ENCODE measurements at places on chromosomes 1 and 21.

DNA sequence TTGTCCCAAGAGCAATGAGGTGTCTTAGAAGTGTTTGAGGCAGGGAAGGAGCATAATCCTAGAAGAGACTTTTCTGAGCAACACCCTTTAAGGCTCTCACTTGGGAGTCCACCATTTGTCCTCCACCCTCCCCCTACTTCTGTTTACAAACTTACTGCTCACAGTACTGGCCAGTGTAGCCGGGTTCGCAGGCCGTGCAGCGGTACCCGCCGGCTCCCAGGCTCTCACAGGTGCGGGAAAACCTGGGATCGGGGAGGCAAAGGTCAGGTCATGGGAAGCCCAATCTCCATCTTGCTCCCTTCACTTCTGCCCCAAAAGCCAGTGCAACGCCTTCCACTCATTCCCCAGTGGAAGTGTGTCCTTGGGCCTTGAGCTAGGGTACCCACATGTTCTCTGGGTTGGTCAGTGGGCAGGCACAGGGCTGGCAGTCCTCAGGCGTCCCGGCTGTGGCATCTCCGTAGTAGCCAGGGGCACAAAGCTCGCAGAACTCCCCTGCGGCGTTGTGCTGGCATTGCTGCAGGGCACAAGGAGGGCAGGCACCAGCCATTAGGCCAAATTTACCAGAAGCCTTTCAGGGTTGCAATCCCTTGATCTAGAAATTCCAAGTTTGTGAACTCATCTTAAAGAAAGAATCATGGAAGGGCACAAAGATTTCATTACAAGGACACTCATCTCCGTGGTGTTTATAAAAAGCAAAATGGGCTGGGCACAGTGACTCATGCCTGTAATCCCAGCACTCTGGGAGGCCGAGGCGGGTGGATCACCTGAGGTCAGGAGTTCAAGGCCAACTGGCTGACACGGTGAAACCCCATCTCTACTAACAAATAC, 49.8 kb downstream of the LDLRAD2 start:
- DNase-seq = no peak

GRCh38 chr1:206761159-206761768, 9.3 kb upstream of the IL19 start:
- no peak for DNase-seq

- DNase-seq = no peak
These were observed 1.2 kb downstream of the NHLH2 start for GRCh38 chr1:115839679-115840237.

DNA sequence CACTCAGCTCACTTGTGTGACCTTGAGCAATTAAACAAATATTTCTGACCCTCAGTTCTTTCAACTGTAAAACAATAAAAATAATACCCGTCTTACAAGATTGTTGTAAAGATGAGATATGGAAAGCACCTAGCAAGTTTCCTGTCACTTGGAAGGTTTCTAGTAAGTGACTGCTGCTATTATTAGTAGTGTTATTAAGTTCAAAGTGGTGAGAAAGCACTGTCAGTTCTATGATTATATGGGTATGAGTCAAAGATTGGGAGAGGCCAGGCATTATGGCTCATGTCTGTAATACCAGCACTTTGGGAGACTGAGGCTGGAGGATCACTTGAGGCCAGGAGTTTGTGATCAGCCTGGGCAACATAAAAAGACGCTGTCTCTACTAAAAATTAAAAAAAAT, 145.4 kb downstream of the C1orf21 start:
- no peak for DNase-seq

- no peak for DNase-seq
These were observed 118.6 kb upstream of the IFFO2 start for GRCh38 chr1:19074902-19075721.

DNA sequence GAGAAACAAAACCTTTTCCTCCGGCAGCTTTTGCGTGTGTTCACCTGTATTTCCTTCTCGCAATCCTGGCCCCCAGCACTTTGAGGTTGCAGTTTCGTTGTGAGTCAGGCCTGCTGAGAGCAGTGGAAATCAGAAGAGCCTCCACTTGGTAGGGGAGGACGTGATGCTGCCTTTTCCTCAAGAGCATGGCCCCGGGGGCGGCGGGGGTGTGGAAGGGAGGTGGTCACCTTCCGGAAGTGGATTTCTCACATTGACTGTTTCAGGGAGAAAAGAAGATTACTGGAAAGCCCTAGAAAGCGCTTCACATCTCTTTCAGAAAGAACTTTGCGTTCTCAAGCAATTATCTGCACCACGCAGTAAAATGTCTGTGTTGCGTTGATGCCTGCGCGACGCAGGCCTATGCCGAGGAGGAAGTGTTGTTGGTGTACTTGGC, 12.2 kb upstream of the IL10 start:
- no peak for DNase-seq

DNA sequence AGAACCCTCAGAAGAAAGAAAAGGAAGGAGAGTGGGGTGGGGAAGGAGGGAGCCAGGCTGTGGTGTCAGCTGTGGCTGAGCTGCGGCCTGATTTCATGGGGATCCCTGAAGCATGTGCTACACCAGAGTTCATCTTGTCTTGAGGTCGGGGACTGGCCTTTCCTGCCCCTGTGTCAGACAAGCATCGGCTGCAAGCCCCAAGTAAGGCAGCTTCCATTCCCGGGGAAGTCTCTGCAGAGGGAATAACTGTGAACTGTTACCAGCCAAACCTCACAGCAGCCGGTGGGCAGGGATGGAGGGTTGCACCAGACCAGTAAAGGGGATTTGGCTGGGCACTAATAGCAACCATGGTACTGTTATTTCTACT, 35.7 kb upstream of the BTG2 start:
- DNase-seq = no peak

DNA sequence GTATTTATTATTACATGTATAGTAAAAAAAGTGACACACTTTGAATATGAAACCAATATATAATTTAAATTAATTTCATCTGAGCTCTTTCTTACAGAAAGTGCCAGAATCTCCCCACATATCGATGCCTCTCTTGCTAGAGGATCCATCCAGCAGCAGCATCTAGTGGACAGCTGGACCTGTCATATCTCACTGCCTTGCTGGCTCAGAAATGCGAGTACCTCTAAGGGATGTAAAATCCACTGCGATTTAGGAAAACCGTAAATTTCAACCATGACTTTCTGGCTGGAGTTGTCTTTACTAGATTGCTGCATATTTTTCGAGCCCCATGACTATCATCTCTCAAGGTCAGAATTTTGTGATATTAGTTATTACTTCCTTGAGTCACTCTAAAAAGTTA, 333.8 kb downstream of the NEGR1 start:
- DNase-seq = no peak

GRCh38 chr1:50873458-50874187, 86.4 kb downstream of the FAF1 start:
- DNase-seq = peak; percentile 19

GRCh38 chr21:38938343-38938742, 132.6 kb downstream of the ETS2 start:
- DNase-seq = no peak

- DNase-seq = no peak
These were observed 44.5 kb downstream of the HIVEP3 start for GRCh38 chr1:41874151-41874719.

GRCh38 chr1:53580009-53580400, 120.8 kb downstream of the DMRTB1 start:
- no peak for DNase-seq

- DNase-seq = no peak
These were observed 363.5 kb upstream of the ADGRL2 start for GRCh38 chr1:81437213-81437612.

- no peak for DNase-seq
These were observed 110.8 kb downstream of the CDC7 start for GRCh38 chr1:91611483-91611917.

DNA sequence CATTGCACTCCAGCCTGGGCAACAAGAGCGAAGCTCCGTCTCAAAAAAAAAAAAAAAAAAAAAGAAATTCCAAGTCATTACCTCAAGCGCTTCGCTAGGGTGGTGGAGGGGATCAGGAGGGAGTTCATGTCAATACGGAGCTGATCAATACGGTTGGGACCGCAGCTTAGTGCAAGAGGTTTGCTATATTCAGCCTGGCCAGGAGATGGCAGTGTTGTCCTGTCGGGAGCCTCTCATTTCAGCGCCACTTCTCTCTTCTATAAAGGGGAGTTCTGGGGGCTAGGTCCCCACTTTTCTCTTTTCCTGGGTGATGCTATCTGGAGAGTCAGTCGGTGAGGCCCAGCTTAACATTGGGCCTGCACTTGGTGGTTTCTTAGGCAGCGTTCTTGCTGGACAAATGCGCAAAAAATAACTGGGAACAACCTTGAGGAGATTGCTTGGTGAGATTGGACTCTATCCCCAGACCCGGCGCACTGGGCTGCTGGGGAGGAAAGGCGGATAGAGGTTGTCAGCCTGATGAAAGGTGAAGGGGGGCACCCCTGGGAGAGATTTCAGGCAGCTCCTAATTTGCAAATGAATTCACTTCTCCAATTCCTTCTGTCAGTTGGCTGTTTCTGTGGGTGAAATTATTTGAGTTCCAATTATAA, 40.4 kb downstream of the KIAA0040 start:
- no peak for DNase-seq

DNA sequence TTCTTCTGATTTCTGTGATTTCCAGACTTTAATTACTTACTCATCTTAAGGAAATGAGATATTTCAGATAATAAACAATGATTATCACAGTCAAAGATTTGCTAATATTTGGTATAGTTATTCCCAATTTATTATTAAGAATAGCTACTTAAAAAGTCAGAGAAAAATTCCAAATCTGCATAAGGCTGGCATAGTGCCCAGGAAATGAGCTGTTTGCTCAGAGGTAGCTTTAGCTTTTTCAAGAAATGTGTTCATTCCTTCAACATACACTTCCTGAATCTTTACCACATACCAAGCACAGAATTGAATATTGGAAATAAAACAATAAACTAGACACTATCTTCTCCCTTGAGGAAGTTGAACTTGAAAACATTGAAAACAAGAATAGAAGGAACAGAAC, 44.3 kb upstream of the KCNK1 start:
- no peak for DNase-seq
